Foreskin fibroblast (primary cell): ENCODE measurements at places on chromosomes 1 and 21.

- DNase-seq, result no peak
Observed at GRCh38 chr1:205210756-205211168, 740 bp downstream of the DSTYK start.

DNA sequence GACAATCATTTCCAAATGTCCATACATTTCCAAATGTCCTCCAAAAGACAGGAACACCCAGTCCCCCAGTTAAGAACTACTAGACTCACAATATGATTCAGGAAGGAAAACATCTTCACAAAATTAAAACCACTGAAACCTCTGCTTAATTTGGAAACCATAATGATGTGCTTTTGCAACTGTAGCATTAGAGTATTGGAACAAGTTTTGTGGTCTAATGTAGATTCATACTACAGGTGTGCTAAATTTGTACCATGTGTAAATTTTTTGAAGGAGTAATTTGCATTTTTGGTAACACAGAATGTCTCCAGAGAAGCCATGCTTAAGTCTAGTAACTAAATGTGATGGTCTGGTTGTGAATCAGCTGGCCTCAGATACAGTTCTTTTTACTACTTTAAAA lies 129.6 kb downstream of the DPYD start:
- DNase-seq, result no peak

DNA sequence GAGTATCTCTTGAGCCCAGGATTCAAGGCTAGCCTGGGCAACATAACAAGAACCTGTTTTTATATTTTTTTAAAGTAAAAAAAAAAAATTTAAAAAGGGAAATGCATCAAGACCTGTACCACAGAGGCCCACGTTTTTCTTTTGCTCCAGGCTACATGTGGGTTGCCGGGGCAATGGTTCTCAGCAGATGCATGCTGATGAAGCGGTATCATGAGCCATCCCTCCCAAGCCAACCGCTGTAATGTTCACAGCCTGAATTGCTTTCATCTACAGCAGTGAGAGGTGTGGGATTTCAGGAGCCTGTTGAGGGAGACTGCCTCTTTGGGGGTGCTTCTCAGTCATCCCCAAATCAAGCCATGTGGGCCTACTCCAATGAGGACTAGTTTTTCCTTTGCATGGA lies 60.5 kb downstream of the CD58 start:
- DNase-seq, result no peak

DNA sequence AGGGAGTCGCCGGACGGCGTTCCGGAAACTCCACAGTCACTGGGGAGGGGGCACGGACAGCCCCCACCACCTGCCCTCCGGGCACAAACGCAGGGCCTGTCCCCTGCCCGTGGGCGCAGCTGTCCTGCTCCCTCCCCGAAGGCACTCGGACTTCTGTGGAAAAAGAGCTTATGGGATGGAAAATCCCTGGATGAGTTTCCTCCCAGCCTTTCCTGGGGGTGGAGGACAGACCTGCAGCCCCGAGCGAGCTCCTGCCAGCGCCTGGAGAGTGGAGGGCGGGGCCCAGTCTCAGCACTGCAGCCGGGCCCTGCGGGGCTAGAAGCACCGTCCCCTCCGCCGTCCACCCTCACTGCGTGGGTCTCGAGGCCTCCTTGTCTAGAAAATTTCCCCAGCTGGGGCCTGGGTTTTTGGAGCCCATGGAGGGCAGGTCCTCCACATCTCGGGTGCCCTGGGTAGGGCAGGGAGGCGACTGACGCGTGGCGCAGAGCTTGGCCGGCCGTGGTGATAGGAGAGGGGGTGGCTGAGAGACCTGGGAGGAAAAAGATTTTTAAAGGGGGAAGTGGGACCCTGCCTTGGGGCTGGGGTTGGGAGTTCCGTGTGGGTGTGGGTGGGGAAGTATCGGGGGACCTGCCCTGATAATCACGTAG lies 6.4 kb upstream of the COL6A1 start:
- DNase-seq, result no peak

DNA sequence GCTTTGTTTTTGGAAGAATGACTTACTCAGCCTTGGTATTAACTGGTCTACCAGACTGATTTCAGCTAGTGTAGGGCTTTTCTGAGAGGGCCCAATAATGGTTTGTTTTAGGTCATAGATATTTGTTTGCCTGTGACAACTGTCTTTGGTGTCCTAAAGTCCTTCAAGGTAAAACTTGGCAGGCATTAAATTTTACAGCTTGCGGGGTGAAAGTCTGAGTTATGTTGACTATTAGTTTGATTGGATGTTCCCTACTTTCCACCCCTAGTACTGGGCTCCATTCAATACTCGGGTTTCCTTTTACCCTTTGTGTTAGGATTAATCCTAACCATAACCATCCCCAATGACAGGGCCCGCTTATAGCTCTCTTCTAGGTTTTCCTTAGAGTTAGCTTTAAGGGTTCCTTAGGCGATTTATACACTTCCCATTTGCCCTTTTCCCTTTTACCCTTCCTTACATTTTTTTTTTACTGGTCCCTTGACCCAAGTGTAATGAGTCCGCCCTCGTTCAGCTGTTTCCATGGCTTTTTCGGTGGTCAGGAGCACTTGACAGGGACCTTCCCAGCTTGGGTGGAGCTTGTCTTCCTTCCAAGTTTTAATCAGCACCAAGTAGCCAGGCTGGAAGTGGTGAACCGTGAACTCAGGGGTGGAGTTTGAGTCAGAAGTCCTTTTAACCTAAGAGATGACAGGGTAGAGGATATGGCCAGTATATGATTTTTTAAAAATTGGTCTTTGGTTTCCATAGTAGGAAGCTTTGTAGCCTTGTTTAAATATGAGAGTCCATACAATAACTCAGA lies 28.5 kb upstream of the LCE5A start:
- no peak for DNase-seq

- DNase-seq, result no peak
Observed at GRCh38 chr1:85180869-85181268, 19.9 kb downstream of the SYDE2 start.

GRCh38 chr21:46562472-46562871 lies 42.4 kb downstream of the S100B start:
- DNase-seq, result no peak

- no peak for DNase-seq
Observed at GRCh38 chr1:168907053-168907452, 178.0 kb upstream of the DPT start.

- no peak for DNase-seq
Observed at GRCh38 chr1:164706606-164706987, 147.6 kb downstream of the PBX1 start.

DNA sequence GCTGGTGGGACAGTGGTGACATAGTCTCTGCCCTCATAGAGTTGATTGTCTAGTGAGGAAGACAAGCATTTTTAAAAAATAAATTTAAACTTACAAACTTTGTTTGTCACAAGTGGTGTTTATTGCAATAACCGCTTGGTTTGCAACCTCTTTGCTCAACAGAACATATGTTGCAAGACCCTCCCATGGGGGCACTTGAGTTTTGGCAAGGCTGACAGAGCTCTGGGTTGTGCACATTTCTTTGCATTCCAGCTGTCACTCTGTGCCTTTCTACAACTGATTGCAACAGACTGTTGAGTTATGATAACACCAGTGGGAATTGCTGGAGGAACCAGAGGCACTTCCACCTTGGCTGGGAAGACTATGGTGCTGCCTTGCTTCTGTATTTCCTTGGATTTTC lies 58.4 kb downstream of the LAMC2 start:
- peak; percentile 83 for DNase-seq

- DNase-seq, result peak; percentile 8
Observed at GRCh38 chr1:22376976-22377375, 74.7 kb upstream of the ZBTB40 start.

DNA sequence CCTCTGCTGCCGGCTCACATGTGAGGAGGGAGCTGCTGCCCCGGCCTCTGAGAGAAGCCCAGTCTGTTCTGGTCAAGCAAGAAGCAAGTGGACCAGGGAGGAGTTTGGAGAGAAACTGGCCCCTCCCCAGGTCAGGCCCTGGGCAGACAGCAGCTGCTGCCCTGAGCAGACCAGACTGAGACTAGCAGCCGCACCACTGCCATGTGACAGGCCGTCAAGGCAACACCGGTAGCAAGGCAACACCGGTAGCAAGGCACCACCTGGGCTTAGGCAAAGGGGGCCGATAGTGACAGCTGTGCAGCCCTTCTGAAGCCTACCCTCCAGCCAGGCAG lies 50.3 kb downstream of the ARHGEF16 start:
- DNase-seq, result no peak

DNA sequence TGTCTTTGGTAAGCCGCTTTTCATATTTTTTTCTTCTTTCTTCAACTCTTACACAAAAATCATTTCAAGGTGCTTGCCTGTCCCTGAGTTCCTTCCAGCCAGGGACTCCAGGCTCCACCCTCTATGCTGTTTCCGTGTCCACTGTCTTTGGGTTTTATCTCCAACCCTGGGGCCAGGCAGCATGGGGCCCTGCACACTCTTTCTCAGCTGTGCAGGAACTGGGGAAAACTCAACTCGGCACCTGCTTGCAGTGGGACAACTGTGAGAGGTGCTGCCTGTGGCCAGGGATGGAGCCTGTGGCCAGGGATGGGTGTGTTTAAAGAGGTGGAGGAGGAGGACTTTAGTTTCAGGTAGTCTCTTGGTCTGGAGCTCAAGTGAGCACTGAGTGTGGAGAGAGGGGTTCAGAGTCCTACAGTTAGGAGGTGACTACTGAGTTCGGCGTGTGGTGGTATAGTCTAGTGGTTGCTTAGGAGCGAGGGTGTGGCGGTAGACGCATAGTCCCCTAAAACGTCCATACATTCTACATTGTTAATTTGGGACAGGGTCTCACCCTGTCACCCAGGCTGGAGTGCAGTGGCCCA lies 13.4 kb downstream of the TNFRSF8 start:
- DNase-seq, result no peak
